ENCODE measurements at places on chromosomes 6 and 20.

DNA sequence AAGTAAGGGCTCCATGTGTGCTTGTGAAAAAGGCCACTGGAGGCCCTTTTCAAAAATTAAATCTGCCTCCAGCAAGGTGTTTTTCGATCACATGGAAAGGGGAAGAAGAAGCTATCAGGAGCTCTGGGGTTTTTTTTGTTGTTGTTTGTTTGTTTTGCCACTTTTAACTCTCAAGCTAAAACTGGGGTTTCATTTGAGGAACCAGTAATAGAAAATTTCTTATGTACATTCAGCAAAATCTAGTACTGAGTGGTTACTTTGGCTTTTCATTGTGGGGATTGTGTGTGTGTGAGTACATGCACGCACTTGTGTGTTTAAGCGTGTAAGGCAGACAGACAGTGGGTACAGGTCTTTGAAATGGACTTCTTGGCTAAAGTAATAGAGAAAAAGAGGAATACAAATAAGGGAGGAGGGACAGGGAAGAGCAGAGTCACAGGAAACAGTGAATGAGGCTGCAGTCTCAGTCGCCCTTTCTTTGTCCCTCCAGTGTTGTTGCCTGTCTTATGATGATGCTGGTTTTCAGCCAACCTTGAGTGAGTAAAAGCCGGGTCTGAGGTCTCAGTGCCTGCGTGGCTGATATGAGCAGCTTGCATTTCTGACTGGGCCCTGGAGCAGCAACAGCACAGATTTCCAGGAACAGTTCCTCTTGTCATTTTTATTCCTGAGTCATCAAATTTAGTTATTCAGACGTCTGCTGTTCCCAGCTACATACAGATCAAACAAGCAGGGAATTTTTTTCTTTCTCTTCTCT is 26.2 kb downstream of the SLC16A10 start:
- DNase-seq: peak; percentile 15

DNA sequence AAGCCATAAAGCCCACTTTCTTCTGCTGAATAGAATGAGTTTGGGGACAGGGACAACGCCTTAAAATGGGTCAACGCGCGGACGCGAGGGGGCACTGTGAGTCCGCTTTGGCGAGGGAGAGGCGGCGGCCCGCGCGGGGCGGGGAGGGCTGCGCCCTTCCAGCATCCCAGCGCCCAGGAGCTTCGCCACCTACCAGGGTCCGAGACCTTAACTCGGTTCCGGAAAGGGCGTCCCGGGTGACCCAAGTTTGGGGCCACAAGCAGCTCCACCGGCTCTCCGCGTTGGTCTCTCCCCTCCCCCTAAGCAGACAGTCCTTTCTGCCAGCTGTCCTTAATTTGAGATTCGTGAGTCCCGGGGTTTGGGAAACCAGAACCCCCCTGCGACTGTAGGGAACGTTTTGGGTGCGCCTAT is 1.8 kb upstream of the SAMD5 start:
- DNase-seq: no peak

- DNase-seq: no peak
Measured at GRCh38 chr20:17615645-17616479, 46.0 kb downstream of the DSTN start.

DNA sequence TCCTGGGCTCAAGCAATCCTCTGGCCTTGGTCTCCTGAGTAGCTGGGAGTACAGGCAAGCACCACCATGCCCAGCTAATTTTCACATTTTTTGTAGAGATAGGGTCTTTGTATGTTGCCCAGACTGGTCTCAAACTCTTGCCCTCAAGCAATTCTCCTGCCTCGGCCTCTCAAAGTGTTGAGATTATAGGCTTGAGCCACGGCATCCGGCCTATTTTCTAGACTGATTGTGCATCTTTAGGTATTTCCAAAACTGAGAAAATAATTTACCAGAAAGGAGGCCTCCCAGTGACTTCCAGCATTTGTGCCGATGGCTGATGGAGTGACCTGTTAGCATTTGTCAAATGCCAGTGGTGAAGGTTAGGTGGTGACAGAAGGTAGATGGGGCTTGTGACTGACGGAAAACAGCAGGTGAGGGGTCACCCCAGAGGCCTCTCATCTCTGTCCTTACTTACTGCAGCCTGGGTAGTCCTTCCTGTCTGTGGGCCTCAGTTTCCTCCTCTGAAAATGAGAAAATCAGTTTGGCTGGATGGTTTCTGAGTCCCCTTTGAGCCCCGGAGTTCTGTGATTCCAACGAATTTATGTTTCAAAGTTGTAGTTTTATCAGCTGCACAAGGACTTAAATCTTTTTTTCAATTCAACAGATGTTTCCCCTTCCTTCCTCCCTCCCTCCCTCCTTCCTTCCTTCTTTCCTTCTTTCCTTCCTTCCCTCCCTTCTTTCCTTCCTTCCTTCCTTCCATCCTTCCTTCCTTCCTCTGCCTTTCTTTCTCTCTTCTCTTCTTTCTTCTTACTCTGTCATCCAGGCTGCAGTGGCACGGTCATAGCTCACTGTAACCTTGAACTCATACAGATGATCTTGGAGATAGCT is 53.5 kb downstream of the TGM2 start:
- DNase-seq: no peak

- no peak for DNase-seq
Measured at GRCh38 chr6:139371421-139372203, 2.8 kb downstream of the CITED2 start.

DNA sequence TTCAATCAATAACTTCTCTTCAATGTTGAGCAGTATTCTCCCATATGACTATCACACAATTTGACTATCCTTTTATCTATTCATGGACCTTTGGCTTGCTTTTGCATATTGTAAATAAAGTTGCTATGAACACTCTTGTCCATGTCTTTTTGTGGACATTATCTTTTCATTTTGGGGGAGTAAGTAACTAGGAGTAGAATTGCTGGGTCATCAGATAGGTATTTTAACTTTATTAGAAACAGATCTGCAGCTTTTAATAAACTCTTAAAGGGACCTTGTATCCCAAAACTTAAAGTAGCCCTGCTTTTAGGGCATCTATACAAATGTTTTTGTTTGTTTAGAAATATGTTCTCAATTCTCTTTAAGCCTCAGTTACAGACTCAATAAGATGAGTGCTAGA is 614.2 kb upstream of the CITED2 start:
- DNase-seq: no peak

- DNase-seq: no peak
Measured at GRCh38 chr20:50858525-50858924, 63.7 kb downstream of the BCAS4 start.

DNA sequence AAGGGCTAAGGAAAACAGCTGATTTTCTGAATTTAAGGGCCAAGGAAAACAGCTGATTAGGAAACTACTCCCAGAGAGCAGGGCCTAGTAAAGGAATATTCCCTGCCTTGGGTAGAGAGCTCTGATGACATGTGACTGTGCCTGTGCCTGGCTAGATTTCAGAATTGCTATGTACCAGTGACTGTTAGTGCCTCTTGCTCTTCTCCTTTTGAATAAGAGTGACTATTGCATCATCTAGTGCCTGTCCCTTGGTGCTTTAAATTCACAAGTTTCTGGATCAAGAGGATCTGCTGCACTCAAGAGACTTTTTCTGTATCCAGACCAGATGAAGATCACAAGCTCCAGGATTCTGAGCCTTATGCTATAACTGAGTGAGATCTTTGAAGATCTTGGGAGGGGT is 332.9 kb downstream of the KIF16B start:
- DNase-seq: no peak

DNA sequence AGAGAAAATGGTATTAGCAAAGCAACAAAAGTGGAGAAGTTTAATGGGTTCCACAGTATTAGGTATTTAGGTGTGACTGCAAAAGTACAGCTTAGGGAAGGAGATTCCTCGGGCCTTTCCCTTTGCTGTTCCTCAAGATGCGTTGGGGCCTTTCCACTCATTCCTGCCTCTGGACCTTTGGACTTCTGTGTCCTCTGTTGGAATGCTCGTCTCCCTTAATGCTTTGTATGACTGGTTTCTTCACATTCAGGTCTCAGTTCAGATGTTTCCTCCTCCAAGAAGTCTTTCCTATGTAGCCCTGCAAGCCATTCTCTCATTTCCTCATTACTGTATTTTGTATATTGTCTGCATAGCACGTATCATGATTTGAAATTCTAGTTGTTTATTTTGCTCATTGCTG is 39.6 kb downstream of the CTNNBL1 start:
- no peak for DNase-seq

- DNase-seq: no peak
Measured at GRCh38 chr6:42958125-42958524, 2.4 kb upstream of the GNMT start.

GRCh38 chr20:37007898-37008649 is 56.6 kb upstream of the SAMHD1 start:
- DNase-seq: no peak

GRCh38 chr6:83597051-83597450 is 84.7 kb downstream of the PRSS35 start:
- DNase-seq: no peak

DNA sequence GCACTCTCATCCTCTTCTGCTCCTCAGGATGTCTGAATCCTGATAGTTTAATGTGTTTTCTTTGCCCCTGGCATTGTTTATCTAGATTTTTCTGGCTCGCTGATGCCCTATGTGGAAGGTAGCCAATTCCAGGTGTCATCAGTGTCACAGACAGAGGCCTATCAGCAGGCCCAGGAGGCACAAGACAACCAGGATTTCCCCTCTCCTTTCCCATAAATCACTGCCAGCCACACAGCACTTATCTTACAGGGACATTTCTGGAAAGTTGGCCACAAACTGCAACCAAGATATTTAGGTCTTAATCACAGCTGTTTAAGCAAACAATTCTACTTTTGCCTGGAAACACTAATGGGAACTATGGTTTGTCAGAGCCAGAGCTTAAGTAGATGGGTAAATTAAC is 28.1 kb downstream of the ADGRF5 start:
- no peak for DNase-seq

DNA sequence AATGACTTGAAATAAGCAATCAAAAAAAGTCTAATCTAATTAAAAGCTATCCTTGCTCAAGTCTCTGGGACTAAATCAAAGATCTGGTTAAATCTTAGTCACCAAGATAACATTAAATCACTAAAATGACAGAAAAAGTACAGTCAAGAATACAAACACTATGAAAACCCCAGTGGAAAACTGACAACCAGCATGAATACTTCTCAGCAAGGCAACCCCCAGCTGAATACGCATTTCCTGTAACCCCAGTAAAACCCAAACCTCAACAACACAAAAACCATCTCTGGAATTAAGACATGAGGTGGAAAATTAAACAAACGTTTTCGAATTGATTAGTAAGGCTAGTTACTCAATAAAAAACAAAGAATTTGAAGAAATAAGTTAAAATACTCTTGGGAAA is 23.7 kb upstream of the ZC3H12D start:
- DNase-seq: no peak

- DNase-seq: no peak
Measured at GRCh38 chr20:63164484-63165355, 51.2 kb downstream of the YTHDF1 start.

GRCh38 chr20:38840053-38840893 is 34.8 kb downstream of the PPP1R16B start:
- no peak for DNase-seq

- DNase-seq: no peak
Measured at GRCh38 chr20:46157625-46158024, 39.5 kb downstream of the CD40 start.

GRCh38 chr20:19709635-19710335 is 48.3 kb upstream of the RIN2 start:
- DNase-seq: no peak

- DNase-seq: no peak
Measured at GRCh38 chr6:111805511-111806164, 67.6 kb downstream of the FYN start.

- no peak for DNase-seq
Measured at GRCh38 chr20:20815711-20816455, 103.4 kb upstream of the RALGAPA2 start.

DNA sequence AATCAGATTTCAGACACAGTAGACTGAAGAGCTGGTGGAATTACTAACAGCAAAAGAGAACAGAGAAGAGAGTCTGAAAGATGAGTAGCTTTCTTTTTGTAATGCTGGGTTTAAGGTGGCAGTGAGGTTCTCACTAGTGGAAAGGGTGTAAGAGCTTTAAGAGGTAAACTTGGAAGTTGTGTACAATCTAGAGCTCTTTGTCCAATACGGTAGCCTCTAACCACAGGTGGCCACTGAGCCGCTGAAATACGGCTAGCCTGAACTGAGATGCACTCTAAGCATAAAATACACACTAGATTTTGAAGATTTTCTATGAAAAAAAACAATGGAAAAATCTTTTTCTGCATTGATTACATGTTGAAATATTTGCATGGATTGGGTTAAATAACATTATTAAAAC is 4.0 kb downstream of the ELOVL2 start:
- no peak for DNase-seq

DNA sequence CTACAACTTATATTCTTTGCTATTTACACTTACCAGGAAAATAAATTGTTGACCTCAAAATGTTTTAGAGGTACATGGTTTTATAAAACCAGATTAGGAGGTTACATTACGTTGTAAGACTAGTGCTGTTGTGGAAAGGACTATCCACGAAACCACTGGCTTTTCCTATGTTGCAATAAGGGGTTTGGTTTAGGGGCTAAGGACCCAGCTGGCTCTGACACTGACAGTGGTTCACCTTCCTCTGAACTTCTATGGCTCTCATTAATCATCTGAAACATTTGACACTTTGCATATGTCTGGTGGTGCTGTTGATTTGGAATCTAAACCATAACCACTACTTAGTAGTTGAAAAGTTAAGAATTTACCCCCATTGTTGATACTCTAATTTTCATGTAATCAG is 186.7 kb downstream of the NKAIN2 start:
- DNase-seq: no peak

GRCh38 chr6:147621961-147622360 is 113.5 kb downstream of the SAMD5 start:
- no peak for DNase-seq

- no peak for DNase-seq
Measured at GRCh38 chr6:126133984-126134383, 147.6 kb downstream of the TRMT11 start.

GRCh38 chr6:49118478-49118877 is 344.6 kb downstream of the MMUT start:
- DNase-seq: no peak

- DNase-seq: peak; percentile 2
Measured at GRCh38 chr6:145042559-145042958, 692.8 kb downstream of the EPM2A start.

- no peak for DNase-seq
Measured at GRCh38 chr6:24721461-24722215, 2.7 kb upstream of the C6orf62 start.

DNA sequence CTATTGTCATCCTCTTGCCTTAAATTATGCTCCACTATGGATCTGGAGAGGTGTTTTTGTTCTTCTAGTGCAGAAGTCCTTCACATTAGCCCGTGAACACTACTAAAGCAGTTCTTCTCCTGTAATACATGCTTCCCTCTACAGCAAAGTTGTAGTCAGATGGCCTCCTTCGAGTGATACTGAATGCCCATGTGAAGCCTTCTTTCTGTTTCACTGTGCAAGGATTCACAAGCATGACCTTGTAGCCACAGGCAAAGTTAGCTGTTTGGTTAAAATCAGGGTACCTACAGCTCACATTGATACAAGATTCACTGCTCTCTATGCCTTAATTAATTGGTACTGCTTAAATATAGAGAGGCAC is 47.6 kb downstream of the ARHGAP18 start:
- no peak for DNase-seq

GRCh38 chr6:70210462-70210861 is 92.4 kb downstream of the COL9A1 start:
- DNase-seq: no peak

GRCh38 chr6:77456531-77457248 is 6.6 kb downstream of the HTR1B start:
- DNase-seq: no peak
